Activated T-helper 1 cell treated with anti-CD3 and anti-CD28 coated beads, Interleukin-2, amount 50 U/mL, for 16 hours (primary cell): ENCODE measurements at places on chromosomes 2 and 18.

DNA sequence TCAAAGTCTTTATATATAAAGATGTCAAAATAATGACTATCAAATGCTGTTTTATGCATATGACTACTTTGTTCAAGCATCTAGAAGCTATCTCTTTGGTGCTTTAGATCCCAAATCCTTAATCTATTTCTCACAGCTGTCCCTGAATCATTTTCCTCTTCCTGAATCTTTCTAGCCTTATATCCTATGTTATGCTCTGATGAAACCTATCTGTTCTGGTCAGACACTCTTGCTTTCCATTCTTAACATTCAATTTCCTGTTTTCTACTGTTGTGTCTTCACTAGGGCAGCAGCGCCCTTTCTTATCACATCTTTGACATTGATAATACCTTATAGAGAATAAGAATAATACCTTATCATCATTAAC is 6.3 kb upstream of the PARD3B start:
- no peak for DNase-seq

DNA sequence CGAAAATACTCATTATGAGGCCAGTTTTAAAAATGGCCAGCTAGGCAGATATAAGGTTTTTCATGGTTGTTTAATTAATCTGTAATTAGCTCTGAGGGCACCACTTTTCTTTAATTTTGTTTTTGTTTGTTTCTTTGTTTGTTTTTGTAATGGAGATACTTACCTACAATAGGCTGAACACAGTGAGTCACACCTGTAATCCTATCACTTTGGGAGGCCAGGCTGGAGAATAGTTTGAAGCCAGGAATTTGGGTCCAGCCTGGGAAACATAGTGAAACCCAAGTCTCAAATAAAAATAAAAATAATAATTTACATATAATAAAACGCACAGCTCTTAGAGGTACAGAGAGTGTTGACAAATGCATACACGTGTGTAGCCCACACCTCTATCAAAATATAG is 56.8 kb upstream of the MSH2 start:
- DNase-seq, result no peak

DNA sequence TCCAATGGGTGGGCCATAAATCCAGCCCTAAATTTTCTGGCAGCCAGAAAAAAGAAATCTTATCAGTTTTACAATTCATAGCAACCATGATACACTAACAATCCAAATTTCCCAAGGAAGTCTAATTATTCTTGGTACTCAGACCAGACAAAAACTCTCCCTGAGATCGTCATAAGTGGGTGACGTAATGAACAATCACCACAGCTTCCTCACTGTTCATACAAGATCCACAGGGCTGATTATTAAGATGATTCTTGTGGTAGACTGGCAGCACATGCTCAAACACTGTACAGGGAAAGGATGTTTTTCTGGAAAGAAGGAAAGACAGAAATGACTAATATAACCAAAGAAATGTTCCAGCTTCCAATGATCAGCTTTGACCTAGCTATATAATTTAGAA is 178.3 kb upstream of the CRIM1 start:
- DNase-seq, result no peak

DNA sequence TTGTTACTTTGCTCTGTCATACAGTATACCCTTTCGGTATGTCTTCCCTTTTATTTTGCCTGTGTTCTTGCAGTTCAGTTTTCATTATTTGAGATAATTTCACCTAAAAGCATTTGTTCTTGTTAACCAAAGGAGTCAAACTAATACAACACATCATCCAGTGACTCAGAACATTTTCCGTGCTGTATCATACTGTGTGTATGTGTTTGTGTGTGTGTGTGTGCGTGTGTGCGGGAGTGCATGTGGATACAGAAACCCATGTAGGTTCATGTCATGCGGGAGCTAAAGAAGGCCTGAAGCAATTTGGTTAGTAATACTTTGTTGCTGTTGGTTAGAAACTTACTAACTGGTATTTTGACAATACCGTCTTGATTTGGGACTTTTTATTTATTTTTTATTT is 60.0 kb downstream of the CEP192 start:
- DNase-seq, result no peak

GRCh38 chr2:7857904-7858303 is 824.0 kb upstream of the ID2 start:
- no peak for DNase-seq

DNA sequence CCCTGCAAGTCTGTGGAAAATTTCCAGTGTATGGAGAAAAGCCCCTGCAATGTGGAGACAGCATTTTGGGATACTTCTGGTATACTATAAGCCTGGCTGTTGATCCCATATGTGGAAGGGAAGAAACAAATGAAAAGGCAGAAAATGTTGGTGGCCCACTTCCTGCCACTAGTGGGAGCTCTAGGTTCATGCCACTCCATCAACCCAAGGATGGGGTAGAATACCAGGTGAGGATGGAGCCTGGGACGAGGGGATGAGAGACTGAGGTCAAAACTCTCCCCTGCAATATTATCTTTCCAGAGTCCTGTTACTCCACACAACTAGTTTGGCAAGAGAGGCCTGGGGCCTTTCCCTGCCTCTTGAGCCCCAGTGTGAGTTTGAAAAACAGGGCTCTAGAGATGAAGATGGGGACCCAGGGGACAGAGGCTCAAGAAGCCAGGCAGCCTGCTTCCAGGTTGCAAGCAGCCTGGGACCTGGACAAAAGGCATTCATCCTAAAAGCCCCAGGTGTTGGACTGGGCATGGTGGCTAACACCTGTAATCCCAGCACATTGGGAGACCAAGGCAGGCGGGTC is 31.9 kb downstream of the BMP10 start:
- no peak for DNase-seq

GRCh38 chr2:61233581-61233980 is 71.6 kb downstream of the C2orf74 start:
- no peak for DNase-seq

DNA sequence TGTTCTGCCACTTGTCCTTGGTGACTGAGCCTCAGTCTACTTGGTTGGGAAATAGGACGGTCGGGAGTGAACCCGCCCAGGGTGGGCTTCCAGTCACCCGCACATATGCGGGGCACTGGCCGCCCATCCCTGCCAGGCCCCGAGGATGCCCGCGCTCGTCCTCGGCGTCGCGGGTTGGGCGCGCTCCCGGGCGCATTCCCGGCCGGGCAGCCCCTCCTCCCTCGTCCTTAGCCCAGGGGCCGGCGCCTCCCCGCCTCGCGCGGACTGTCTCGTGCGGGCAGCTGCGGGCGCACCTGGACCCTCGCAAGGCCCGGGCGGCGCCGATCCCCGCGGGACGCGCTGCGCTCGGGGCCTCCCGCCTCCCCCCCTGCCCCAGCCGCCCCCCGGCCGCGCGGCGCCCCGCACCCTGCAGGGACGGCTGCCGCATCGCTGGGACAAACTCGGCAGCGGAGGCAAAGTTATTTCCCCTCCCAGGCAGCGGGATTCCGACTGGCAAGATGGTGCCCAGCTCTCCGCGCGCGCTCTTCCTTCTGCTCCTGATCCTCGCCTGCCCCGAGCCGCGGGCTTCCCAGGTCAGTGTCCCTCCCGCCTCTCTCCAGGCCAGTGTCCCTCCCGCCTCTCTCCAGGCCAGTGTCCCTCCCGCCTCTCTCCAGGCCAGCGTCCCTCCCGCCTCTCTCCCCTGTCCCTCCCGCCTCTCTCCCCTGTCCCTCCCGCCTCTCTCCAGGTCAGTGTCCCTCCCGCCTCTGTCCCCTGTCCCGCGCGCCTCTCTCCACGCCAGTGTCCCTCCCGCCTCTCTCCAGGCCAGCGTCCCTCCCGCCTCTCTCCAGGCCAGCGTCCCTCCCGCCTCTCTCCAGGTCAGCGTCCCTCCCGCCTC is at the start of gene FBLN7:
Gene FBLN7, plus strand, starts transcription at position 227 of the 874 bp plus-strand sequence. Its CDS starts 271 bp downstream, at position 498.
- no peak for DNase-seq

- no peak for DNase-seq
These were observed 61.6 kb downstream of the COPS8 start for GRCh38 chr2:237147317-237147716.

DNA sequence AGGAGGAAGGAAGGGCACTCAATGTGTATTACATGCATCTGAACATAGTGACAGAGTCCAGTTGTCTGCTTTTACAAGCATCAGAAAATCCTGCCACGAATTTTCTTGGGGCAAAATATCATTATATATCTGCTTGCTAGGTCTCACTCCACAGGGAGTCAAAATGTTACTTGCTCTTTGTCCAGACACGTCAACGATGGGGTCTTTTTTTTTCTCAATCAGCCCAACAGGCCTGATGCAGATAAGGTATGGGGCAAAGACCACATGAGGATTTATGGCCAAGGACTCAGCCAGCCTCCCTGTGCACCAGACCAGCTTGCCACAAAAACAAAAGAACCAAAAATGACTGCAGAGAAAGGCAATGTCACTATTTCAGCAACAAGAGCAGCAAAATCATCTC is 323.4 kb upstream of the PKDCC start:
- no peak for DNase-seq

GRCh38 chr18:6757931-6758330 is 28.4 kb downstream of the ARHGAP28 start:
- DNase-seq, result no peak

- DNase-seq, result peak; percentile 50
These were observed 4.4 kb downstream of the NFATC1 start for GRCh38 chr18:79400091-79400590.

DNA sequence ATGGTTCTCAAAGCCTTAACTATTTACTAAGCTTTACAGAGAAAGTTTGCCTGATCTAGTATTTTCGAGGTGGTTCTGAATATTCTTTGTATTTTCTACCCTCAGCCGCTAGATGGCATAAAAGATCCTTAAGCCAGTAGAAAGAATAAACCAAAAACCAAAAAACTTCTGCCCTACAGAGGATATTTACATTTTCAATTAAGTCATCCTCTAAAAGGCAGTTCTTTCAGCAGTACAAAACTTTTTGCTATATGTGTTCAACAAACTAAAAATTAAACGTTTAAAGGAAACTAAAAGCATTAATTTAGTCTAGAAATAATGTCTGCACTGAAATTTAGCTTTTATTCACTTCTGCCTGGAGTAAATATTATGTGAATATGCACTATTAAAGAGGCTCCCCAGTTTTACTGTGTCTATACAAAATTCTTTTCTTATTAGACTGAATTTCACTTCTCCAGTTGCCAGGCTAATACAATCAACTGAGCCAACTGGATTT is 297.5 kb downstream of the PIEZO2 start:
- DNase-seq, result no peak

GRCh38 chr2:102632380-102633175 is 13.2 kb downstream of the SLC9A2 start:
- no peak for DNase-seq

- no peak for DNase-seq
These were observed 1385.6 kb upstream of the SLC39A10 start for GRCh38 chr2:194271293-194271961.

DNA sequence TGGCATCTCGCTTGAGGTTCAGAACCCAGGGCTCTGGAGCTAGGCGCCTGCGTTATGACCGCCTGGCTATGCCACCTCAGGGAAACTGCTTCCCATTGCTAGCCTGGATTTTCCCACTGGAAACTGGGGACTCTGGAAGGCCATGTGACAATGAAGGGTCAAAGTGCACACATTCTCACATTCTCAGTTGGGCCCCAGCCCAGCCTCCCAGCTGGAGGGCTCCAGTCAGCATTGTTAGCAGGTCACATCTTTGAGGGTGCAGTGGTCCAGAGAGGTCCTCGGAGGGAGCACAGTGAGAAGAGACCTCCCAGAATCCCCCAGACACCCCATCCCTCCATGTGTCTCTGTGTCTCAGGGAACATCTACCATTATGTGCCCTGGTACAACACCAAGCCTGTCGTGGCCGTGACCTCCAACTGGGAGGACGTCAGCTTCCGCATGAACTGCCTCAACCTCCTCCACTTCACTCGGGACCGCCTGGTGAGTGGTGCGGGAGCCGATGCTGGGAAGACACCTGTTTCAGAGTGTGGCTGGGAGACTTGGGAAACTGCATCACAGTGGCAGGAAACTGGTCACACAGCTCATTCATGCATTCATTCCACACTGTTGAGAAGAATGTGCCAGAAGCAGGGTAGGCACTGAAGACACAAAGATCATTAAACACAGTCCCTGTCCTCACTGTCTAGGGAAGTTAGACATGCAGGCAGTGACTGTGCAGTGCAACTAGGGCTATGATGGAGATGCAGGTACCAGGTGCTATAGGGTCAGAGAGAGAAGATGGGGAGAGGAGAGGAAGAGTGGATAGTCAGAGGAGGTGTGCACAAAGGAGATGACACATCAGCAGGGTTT is 41.6 kb downstream of the FER1L5 start:
- no peak for DNase-seq

GRCh38 chr2:240846873-240847595 is 21.6 kb upstream of the AGXT start:
- no peak for DNase-seq

DNA sequence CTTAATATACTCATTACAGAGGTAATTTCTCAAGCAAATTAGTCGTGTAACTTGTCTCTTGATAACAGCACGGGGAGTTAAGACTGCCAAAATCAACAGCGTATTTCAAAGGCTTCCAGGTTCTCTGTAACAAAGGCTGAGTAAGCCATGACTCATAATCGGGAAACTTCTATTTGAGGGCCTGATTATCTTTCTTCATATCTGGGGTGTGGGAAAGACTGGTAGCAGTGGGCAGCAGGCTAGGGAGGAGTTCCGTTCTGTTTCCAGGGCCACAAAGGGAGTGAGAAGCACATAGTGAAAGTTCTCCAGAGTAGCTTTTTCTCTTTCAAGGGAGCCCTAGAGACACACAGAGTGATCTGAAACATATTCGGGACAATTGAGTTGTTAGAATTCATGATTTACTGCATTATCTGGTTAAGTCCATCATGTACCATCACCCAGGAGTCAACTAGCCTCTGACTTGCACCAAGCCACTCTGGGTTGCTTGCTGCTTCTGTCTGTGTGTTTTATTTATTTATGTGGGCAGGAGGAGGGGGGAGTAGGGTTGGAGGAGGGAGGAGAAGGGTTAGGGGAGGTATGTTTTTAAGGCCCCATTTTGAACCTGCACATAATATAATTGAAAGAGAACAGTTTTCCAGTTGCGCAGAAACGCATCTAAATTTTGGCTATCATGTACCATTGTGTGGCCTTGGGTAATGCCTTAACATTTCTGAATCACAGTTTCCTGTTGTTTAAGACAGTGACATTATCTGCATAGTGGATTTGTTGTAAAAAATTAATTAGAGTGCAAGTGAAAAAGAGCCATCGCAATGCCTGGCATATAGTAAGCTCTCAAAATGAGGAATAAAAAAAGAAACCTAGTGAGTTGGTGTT is 80.5 kb upstream of the ITPRID2 start:
- no peak for DNase-seq

- DNase-seq, result no peak
These were observed 212.6 kb downstream of the SH3RF3 start for GRCh38 chr2:109341355-109342255.

- DNase-seq, result no peak
These were observed 80.4 kb upstream of the RND3 start for GRCh38 chr2:150567771-150568301.
